ENCODE measurements at places on chromosomes 4 and X. TPM values are rescaled to one million over a fixed set of nuclear protein-coding genes. Genes with fewer than 3 reads are reported as not detected.

The SPANXC gene
- polyA plus RNA-seq, result not detected

GRCh38 chr4:147709999-147710398, 21.9 kb upstream of the ARHGAP10 start:
- no peak for DNase-seq

DNA sequence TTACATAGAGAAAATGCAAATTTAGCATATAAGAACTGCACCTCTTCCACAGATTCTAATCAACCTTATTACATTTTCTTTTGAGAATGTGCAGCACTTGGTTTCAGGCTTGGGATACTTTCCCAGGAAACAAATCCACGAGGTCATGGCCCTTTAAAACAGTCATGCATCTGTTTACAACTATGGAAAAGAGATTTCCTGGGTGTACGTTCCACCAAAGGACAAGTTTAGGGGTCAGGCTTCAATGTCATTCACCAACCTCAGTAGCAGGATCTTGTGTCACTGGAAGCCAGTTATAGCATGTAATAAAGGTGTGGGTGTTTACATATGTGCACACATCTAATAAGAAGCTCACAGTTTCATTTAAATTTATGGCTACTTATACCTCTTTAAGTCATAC, 30.7 kb downstream of the EREG start:
- no peak for DNase-seq

DNA sequence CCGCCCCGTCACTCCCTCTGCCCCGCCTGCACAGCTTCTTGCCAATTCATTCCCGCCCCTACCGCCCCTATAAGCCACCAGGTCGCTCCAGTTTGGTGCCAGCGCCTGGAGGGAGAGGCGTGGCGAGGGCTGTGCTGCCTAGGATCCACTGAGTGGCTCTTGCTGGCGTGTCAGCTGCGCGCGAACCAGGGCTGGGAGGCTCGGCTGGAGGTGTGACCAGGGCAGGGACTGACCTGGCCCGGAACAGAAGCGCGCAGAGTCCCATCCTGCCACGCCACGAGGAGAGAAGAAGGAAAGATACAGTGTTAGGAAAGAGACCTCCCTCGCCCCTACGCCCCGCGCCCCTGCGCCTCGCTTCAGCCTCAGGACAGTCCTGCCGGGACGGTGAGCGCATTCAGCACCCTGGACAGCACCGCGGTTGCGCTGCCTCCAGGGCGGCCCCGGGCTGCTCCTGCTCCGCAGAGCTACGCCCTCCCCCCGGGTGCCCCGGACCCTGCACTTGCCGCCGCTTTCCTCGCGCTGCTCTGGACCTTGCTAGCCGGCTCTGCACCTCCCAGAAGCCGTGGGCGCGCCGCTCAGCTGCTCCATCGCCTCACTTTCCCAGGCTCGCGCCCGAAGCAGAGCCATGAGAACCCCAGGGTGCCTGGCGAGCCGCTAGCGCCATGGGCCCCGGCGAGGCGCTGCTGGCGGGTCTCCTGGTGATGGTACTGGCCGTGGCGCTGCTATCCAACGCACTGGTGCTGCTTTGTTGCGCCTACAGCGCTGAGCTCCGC, at the start of gene GPR78:
Gene GPR78, plus strand, starts transcription at position 72 of the 773 bp plus-strand sequence. Its CDS starts 591 bp downstream, at position 663.
- peak; percentile 85 for DNase-seq

- no peak for DNase-seq
Observed at GRCh38 chrX:43474321-43474720, 181.8 kb upstream of the MAOA start.

- peak; percentile 22 for DNase-seq
Observed at GRCh38 chr4:13920901-13921300, 293.4 kb upstream of the BOD1L1 start.

DNA sequence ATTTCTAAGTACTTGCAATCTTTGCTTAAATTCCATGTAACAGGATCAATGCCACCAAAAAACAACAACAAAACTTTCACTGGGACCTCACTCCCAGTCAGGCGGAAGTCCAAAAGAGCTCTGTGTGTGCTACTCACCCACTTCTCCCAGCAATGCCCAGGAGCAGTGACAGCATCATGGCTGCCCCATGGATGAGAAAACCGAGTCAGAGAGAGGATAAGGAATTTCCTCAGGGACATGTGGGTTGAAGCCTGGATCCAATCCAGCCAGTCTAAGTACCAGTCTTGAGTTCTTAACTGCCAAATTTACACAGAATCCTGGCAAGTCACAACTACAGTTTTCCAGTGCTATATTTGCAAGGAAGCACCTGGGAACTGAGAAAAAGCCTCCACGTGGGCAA, 64.5 kb downstream of the STX18 start:
- DNase-seq, result no peak

GRCh38 chrX:7316887-7317286, 168.9 kb upstream of the PUDP start:
- DNase-seq, result no peak

The GABRA4 gene
- 8.3 TPM for polyA plus RNA-seq

GRCh38 chr4:93983140-93983539, 154.6 kb downstream of the ATOH1 start:
- no peak for DNase-seq

DNA sequence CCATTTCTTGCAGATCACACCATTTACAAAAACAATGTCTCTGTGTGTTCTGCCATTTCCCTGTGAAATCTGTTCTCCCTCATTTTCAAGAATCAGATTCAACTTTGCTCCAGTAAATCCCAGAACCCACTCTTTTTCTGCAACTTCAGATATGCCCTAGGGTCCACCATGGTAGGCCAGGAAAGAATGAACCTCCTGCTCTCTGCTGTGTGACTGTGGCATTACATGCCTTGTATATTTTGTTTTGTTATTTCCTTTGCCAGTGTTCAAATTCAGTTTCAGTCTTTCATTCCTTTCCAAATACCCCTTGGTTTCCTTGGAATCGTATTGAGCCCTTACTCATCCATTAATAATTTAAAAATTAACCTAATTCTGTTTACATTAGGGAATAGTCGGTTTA, 290.2 kb upstream of the VCX start:
- DNase-seq, result no peak

- DNase-seq, result peak; percentile 39
Observed at GRCh38 chrX:18354369-18355223, at the start of gene SCML2. TSS of gene SCML2 (minus strand) at chrX:18354688. CDS start at chrX:18334071, 20,617 bp downstream.

- DNase-seq, result no peak
Observed at GRCh38 chr4:174122705-174123104, 160.8 kb downstream of the FBXO8 start.

- DNase-seq, result no peak
Observed at GRCh38 chr4:74056114-74056857, 17.8 kb upstream of the CXCL3 start.

The SLC25A31 gene
- not detected for polyA plus RNA-seq

DNA sequence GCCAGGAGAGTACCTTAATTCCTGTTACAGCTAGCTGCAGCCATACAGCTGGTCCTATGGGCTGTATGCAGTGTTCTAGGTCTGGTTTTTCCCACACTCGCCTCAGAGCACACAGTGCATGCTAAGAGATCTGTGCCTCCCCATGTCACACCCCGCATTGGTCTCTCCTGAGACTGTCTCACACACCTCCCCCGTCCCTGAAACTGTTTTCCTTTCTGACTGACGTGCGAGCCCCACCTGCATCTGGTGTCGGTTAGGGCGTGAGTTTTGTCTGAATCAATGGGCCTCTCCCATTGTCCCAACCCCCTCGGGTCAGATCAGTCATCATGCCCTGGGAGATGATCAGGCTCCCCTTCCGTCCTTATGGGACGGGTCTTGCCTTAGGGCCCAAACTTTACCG, 3.4 kb upstream of the UGT8 start:
- DNase-seq, result no peak

GRCh38 chrX:103428525-103428924, 52.2 kb downstream of the BEX3 start:
- no peak for DNase-seq

DNA sequence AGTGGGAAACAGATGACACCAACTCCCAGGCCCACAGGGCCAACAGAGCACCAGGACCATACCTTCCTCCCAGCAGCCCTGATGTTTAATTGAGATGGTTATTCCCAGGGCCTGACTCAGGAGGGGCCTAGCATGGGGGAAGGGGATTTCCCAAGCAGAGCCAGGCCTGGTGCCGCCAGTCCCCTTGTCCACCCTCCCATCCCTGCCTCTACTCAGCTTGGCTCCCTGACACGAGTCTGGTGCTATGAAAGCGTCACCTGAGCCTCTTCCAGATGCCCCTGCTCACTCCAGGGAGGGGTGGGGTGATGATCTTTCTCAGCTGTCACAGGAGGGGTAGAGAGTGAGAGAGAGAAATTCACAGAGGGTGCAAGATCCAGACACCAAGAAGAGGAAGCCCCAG, 72.7 kb downstream of the EFNB1 start:
- no peak for DNase-seq

- DNase-seq, result no peak
Observed at GRCh38 chr4:113783701-113784100, 22.2 kb upstream of the CAMK2D start.

GRCh38 chr4:36310793-36311192, 29.4 kb downstream of the DTHD1 start:
- peak; percentile 44 for DNase-seq

GRCh38 chr4:181938631-181939030, 304.6 kb upstream of the TENM3 start:
- no peak for DNase-seq

GRCh38 chrX:107325467-107325866, 119.1 kb downstream of the DNAAF6 start:
- DNase-seq, result no peak

DNA sequence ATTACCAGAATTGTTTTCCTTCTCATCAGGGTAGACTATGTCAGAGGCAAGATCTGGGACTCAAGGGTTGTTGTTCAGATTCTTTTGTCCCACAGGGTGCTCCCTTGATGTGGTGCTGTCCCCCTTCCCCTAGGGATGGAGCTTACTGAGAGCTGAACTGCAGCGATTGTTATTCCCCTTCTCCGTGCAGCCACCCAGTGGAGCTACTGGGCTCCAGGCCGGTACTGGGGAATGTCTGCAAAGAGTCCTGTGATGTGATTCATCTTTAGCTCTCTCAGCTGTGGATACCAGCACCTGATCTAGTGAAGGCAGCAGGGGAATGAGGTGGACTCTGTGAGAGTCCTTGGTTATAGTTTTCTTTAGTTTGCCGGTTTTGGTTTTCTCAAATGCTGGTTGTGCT, 247.4 kb upstream of the HAND2 start:
- DNase-seq, result no peak

The CACNA1F gene
- polyA plus RNA-seq, result 0.04 TPM

DNA sequence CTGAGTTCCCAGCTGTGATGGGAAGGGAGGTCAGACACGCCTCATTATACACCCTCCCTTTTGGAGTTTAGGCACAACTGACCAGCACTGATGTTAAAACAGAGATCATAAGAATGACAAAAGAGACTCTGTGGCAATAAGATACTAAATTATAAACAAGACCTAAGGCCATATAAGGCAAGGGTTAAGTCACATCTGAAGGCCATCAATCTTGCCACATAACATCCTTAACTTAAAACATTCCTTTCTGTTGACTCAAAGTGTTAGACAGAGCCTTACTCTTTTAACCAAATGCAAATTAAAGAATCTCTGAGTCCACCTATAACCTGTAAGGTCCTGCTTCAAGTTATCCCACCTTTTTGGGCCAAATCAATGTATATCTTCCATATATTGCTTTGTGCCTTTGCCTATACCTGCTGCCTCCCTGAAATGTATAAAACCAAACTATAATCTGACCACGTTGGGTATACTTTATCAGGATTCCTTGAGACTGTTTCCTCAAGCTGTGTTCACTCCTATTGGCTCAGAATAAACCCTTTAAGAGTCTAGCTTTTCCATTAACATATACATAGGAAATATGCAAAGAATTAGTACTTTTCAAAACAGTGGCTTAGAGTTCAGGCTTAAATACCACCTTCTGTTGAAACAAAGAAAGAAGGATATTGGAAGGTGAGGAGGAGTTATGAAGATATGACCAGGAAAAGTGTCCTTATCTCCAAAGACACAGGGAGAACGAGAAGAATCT, 214.4 kb upstream of the PPP1R2C start:
- DNase-seq, result no peak

GRCh38 chr4:129064717-129065116, 28.6 kb downstream of the SCLT1 start:
- DNase-seq, result no peak

DNA sequence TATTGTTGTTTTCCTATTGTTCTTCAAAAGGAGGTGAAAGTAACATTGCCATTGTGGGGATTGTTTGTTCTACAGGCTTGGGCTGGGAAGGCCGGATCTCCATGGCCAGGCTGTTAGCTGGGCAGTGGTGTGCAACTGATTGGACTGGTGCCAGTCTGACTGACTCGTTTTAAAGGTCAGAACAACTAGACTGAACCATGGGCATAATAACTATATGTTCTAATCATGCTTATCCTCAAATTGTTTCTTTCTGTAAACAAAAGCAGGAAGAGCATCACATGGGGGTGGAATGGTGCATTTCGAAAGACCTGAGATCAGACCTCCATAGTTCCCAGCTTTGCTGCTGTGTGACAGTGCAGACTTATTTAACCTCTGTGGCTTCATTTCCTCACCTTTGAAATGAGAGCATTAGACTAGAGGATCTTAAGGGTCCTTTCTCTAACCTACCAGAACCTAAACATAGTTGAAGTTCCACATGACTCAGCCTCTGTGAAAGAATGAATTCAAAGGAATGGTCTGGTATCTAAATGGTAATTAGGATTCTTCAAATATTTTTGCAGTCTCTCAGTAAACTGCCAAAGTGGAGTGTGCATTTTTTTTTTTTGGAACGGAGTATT, 66.7 kb upstream of the PGRMC2 start:
- no peak for DNase-seq
